ENCODE measurements at places on chromosomes 2 and 18.

GRCh38 chr2:43088143-43089073, 138.0 kb downstream of the ZFP36L2 start:
- no peak for DNase-seq

DNA sequence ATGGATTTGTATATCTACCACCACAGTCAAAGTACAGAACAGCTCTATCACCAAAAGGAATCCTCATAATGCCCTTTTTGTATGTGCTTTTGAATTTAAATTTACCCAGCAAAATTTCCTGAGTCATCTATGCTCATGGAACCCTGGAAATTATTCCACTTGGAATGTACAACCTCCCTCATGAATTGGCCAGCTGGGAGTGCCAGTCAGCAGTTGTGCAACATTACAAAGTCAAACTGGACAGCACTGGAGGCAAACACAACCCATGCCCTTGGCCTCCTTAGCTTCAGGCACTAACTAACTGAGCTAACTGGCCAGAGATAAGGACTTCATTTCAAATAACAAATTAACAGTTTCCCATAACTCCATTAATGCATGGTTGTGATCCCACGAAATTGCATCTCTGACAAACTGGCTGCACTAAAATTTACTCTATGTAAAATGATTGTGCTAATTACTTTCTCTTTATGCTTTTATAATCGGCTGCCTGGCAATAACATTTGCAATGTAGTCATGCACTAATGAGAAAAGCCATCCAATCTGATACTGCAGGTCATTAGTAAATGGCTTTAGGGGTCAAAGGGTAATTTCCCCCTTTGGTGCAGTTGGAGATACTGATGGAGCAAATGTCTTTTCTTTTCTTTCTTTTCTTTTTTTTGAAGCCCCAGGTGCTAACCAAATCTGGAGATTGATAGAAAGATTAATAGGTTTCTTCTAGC, 270.5 kb downstream of the ACTR3 start:
- no peak for DNase-seq

GRCh38 chr2:159902722-159903121, 104.7 kb upstream of the CD302 start:
- DNase-seq: no peak

GRCh38 chr2:168320267-168320666, 72.9 kb upstream of the STK39 start:
- no peak for DNase-seq

- no peak for DNase-seq
Measured at GRCh38 chr2:73109431-73110167, 3.1 kb downstream of the RAB11FIP5 start.

- no peak for DNase-seq
Measured at GRCh38 chr2:179518830-179519229, 254.2 kb upstream of the SESTD1 start.

- DNase-seq: no peak
Measured at GRCh38 chr18:32381761-32382160, 88.9 kb downstream of the GAREM1 start.

DNA sequence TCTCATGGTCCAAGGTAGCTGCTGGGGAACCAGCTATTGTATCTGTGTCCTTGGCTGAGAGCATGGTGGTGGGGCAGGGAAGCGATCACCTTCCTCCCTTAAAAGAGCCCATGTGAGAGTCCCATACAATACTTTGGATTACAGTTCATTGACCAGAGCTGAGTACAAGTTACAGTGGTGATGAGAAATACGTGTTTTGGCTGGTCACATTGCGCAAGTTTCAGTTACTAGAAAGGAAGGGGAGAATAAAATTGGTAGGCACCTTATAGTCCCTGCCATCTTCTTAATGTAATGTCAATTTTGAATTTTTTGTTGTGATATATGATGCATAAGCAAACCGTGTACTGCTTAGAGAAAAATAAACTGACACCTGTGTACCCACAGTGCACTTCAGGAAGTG, 67.7 kb downstream of the ZNF407 start:
- DNase-seq: no peak

DNA sequence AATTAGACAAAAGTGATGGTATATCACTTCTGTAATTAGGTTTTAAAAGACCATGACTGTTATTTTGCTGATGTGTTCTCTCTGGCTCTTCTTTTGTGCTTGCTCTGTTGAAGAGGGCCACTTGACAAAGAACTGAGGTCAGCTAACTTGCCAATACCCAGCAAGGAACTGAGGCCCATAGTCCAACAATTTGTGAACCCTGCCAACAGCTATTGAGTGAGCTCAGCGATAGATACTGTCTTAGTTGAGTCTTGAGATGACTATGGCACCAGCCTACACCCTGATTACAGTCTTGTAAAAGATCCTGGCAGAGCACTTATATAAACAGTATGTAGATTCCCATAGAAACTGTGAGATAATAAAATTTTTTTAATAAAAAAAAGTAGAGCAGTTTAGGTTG, 103.0 kb downstream of the BMPR2 start:
- no peak for DNase-seq

GRCh38 chr2:10873790-10874437, 37.8 kb upstream of the KCNF1 start:
- no peak for DNase-seq
